ENCODE measurements at places on chromosomes 3 and 15.

DNA sequence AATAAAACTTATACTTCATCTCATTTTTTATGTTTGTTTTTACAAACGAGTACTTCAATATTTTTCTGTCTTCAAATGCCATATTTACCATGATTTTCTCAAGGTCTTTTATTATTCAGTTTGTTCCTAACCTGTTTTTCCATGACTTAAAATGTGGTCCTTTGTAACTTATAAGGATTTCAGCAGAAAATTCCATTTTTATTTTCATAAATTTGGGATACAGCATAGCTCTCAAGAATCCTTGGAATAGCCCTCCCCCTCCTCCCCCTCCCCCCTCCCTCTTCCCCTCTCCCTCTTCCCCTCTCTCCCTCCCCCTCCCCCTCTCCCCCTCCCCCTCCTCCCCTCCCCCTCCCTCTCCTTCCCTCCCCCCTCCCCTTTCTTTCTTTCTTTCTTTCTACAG is 14.9 kb upstream of the STX19 start:
- DNase-seq = no peak

GRCh38 chr15:70146162-70146561 is 48.4 kb upstream of the TLE3 start:
- DNase-seq = no peak

- DNase-seq = peak; percentile 24
These were observed 725.5 kb upstream of the ARRDC4 start for GRCh38 chr15:97234851-97235610.

DNA sequence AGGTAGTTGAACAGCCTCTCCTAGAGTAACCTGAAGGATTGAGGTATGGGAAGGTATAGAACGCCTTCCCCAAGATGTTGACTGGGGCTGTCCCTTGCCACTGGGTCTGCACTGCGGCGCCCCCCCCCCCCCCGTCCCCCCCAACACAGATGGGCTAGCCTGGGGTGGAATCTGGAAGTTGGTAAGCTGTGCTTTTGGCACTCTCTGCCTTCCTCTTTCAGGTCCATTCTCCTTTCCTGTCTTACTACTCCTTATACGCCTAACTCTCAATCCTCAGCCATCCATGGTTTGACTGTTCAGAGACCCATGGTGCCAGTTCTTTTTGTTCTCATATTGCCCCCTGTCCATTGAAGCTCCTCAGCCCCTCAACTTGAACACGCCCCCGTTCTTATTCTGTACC is 42.8 kb downstream of the MAP2K1 start:
- no peak for DNase-seq

DNA sequence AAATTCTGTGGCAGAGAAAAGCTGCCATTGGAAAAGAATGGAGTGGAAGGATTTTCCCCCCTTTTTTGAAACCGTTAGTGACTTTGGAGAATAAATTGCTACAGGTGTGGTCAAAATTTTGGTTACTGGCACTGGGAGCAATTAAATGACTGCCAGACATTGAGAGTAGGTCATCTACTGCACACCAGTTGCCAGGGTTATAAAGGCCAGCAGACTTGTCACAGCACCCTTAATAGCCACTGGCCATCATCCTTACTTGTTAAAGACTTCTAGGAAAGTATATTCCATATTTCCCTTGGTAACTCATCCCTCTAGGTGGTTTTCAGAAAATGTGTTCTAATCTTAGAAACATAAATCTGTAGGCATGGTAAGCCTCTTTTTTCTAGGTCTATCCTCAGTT is 8.0 kb downstream of the PIK3CA start:
- DNase-seq = no peak

- no peak for DNase-seq
These were observed 24.5 kb upstream of the MYRIP start for GRCh38 chr3:39784922-39785321.

DNA sequence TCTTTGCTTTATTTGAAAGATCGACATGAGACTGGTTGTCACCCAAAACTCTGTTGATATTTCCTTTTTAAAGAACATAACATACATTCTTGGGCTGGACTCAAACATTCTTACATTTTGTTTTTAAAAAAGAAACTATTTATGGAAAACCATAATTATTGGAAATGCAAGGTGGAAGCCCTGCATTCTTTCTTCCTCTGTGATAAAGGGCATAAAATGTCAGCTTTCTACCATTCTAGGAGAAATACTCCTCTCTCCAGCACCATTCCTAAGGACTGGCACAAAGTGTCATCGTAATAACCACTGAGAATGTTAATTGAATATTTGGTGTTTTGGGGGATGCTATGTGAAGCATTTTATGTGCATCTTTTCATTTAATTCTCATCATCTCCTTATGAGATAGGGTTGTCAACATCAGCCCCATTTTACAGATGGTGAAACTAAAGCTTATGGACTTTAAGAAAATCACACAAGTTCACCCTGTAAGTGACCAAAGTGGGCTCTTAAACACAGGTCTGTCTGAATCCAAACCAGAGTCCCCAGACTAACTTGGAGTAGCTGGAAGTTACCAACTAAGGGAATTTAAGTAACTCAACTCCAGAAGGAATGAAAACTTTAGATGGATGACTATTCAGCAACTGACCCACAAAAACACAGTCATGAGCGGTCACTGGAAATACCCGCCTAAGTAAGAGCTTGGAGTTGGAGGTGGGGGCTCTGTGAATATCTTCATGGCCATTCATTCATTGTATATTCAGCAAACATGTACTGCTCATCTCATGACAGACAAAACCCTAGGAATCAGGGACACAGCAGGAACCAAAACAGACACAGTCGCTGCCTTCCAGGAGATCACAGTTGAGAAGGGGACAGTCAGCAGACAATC is 45.9 kb upstream of the LMCD1 start:
- DNase-seq = no peak

GRCh38 chr3:95254061-95254460 is 1191.2 kb downstream of the NSUN3 start:
- no peak for DNase-seq

DNA sequence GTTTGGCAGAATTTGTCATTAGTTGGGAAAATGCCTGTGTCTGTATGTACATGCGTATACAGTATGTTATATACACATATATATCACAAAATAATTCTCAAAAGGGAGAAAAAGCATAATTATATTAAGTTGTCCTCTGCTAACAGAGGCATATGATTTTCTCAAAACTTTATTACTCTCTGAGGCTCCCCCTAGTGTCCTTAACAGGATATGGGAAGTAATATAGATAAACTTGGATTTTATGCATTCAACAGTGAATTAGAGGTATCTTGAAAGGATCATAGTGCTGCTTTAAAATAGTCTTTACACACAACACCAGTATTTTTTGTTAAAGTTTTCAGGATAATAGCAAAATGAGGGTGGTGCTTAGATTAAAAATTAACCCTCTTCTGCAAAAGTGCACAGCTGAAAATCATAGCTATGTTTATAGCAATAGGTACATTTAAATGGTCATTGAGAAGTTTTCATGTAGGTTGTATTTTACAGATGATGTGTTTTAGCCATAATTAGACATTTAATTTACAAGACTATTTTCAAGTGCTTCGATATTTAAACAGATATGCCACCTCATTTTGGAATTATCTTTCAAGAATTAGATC is 454.0 kb upstream of the ROBO2 start:
- no peak for DNase-seq

- no peak for DNase-seq
These were observed 78.7 kb upstream of the KCNMB2 start for GRCh38 chr3:178457511-178457910.

DNA sequence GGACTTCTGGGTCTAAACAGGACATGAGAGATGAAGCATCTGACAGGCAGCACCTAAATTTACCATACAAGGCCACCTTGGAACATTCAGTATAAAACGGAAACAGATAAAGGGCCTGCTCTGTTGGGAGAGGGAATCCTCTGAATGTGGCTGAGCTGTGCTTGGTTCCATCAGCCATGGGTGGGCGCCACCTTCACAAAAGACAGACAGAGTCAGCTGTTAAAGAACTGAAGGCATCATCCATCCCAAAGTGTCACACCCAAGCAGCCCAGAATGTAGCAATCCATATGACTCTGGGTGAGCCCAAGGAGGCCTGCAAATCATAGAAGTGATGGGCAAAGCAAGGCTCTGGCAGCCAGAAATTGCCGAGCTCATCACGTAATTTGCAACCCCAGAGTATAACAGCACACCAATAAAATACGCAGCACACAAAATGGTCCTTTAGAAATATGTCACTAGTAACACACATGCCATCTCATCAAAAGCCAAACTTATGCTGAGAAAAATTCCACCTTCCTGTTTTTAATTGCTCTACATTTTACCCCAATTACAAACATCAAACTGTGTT is 24.8 kb upstream of the RBP1 start:
- DNase-seq = no peak

DNA sequence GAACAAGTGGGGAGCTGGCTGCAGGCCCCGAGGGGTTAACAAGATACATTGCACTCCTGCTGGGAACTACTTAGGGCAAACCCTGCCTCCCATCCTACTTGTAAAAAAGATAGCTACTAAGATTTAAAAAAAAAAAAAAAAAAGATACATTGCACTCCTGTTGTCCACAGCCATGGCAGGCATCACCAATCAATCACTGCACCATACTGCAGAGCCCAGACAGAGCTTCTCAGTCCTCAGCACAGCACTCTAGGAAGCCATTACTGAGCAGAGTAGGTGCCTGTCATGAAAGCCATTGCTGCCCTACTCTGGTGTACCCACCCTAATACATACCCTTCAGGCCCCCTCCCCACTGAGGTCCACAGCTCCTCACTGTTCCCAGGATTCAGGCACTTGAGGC is 64.8 kb downstream of the RASGRF1 start:
- DNase-seq = no peak

- DNase-seq = no peak
These were observed 11.7 kb downstream of the MAP1A start for GRCh38 chr15:43529141-43529540.

DNA sequence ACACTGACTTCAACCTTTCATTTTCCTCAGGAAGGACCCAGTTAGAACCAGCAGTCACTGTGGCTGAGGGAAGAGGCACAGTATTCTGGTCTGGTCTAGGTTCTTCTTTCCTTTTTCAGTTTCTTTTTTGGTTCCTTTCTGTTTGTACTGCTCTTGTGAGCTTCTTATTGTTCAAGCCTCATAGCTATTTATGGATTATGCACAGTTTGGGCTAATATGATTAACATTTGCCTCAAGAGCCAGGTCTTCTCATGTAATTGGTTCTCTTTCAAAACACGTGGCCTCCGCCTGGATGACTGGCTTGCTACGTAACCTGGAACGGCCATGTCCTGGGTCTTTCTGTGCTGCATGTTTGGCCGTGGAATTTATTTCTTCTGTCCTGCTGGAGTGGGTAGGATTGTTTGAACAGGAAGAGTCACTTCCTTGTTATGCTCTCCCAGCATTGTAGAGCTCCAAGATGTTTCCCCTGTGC is 43.3 kb downstream of the RBMS3 start:
- no peak for DNase-seq

GRCh38 chr3:185308126-185308754 is 54.4 kb upstream of the EHHADH start:
- DNase-seq = no peak

DNA sequence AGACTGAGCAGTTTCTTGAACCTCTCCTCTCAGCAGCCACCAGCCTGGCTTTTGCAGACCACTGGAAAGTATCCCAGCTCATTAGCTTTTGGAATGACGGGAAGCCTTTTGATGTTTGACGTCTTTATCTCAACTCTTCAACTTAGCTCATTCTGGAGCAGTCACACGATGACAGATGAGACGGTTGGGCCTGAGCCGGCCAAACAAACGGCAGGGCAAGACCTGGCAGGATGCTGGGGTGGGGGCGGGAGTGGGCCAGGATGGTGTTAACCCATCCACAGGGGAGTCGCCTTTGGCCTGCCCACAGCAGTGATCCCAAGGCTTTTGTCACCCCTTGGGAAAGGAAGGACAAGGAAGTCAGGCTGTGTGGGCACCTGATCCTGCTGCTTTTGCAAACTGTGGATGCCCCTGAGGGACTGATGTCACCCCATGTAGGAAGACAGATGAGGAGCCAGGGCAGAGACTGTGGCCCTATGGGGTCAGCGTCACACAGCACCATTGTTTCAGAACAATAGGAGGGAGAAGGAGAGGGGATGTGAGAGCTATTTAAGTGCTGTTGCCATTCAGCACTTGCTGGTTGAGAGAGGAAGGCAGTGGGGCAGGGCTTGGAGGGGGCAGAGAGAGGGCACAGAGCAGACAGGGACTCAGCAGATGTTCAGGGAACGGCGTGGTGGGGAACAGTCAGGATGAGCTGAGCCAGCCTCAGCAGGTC is 121.9 kb upstream of the CTDSPL start:
- no peak for DNase-seq

- DNase-seq = no peak
These were observed 135.0 kb upstream of the PRR20G start for GRCh38 chr3:127422663-127423375.

DNA sequence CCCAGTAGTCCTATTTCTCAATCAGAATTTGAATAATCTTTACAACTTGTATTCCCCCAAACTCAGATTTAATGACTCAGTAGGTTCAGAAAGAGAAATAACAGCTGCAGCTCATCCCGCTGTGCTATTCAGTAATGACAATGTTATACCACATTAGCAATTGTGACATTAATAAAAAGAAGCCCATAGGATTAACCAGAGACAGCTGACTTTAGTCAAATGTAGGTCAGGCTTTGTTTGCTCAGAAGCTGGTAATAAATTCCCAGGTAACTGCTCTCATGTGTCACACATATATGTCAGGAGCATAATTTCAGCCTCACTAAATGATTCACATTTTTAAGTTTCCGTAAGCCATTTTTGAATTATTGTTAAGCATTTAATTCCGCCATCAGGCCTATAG is 222.0 kb upstream of the UBE2E2 start:
- DNase-seq = peak; percentile 38

DNA sequence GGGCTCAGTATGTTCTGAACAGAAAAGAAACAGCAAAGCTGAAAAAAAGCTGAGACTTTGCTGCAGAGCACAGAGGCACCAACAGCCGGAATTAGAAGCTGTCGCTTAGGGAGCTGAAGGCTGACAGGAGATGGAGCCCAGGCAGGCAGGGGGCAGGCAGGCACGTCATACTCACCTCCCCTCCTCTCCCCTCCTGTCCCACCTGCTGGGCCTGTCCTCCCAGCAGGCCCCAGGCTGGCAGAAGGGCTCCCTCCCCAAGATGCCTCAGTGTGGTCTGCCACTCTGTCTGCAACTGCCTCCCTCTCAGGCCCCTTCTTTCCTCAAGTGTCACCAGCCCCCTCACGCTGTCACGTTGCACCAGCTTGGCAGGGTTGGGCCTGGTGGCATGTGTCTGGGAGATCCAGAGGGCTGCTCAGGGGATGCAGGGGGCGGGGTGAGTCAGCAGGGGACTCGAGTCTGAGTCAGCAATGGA is 3.2 kb upstream of the ANKRD63 start:
- no peak for DNase-seq

- DNase-seq = no peak
These were observed 25.9 kb upstream of the GP9 start for GRCh38 chr3:129034642-129035041.

- DNase-seq = peak; percentile 70
These were observed 25.8 kb upstream of the RPL39L start for GRCh38 chr3:187165144-187165543.

Measured in NCI-H1417 treated with DMSO at 0.1 percent for 48 hours (cell line).